Chondrocyte (in vitro differentiated cells): ENCODE measurements at places on chromosomes 16 and 17. TPM values are rescaled to one million over a fixed set of nuclear protein-coding genes. Genes with fewer than 3 reads are reported as not detected.
A peak's percentile ranks its signal among the peaks of the same experiment; 100 is the strongest.

GRCh38 chr17:19482576-19482975, 51.1 kb upstream of the SLC47A1 start:
- H3K36me3 ChIP-seq, result no peaks in the 10 kb centered on the region
- H3K4me1 ChIP-seq, result peaks cover 19% of the 10 kb centered on the region
- no peak for DNase-seq
- no peaks in the 10 kb centered on the region for H3K27me3 ChIP-seq
- H3K4me3 ChIP-seq, result no peak overlapping the region

GRCh38 chr16:89855986-89856385, 17.4 kb upstream of the TCF25 start:
- no peak overlapping the region for H3K27ac ChIP-seq
- no peak overlapping the region for H3K4me3 ChIP-seq
- H3K36me3 ChIP-seq, result no peaks in the 10 kb centered on the region
- no peaks in the 10 kb centered on the region for H3K27me3 ChIP-seq
- H3K4me1 ChIP-seq, result no peaks in the 10 kb centered on the region

DNA sequence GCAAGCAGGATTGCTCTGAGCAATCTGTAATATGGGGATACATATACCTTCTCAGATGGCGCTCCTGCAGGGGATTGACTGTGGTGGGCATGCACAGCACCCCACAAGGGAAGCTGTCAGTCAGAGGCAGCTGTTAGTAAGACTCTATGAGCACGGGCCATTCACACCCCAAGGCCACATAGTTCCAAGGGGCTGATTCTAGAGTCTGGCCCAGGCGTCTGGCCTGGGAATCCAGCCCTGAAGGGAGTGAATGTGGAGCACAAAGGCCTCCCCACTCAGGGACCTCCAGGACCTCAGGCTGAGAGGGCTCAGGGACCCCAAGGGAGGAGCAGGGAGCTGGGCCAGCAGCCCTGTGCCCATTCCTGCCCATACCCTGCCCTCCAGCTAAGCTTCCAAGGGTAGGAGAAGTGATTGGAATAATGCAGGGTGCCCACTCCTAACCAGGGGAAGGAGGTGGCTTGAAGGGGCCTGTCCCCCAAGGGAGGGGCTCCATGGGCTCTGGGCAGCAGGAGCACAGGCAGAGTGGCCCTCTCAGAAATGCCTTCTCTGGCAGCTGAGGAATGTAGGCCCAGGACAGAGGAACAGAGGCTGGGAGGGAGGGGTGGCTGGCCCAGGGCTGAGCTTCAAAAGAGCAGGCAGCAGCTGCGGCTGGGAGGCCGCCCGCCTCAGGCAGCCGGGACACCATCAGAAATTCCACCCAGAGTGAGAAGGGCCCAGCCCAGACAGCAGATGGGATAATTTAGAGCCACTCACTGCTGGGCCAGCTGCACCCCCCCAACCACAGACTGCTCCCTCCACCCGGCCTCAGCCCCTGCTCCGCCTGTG, 48.9 kb upstream of the MRPS23 start:
- no peak for DNase-seq
- no peaks in the 10 kb centered on the region for H3K27me3 ChIP-seq
- no peaks in the 10 kb centered on the region for H3K36me3 ChIP-seq
- H3K27ac ChIP-seq, result peak overlapping the region; percentile 80
- H3K4me1 ChIP-seq, result peaks cover 46% of the 10 kb centered on the region

DNA sequence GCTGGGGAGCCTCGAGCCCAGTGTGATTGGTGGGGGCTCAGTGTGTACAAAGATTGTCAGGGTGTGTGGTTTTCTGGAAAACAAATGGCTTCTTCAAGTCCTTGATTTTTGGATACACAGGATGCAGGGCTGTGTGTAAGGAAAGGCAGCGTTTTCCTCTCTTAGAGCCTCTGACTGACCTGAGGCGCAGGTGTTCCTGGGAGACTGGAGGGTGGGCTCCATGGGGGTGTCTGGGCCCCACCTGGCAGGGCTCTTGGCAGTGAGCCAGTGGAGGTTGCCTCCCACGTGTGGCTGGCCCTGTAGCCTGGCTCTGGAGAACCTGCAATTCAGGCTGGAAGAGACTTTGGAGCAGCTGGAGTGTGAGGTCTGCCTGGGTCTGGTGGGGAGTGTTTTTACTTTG, 5.0 kb downstream of the FOXK2 start:
- H3K27me3 ChIP-seq, result no peaks in the 10 kb centered on the region
- peaks cover 55% of the 10 kb centered on the region for H3K4me1 ChIP-seq
- no peak overlapping the region for H3K4me3 ChIP-seq
- peak overlapping the region; percentile 77 for H3K27ac ChIP-seq
- no peak for DNase-seq
- H3K36me3 ChIP-seq, result no peaks in the 10 kb centered on the region

- H3K27ac ChIP-seq, result no peak overlapping the region
- no peaks in the 10 kb centered on the region for H3K36me3 ChIP-seq
- no peak overlapping the region for H3K4me3 ChIP-seq
- DNase-seq, result peak; percentile 78
- no peaks in the 10 kb centered on the region for H3K27me3 ChIP-seq
These were observed 1687.5 kb downstream of the TP53TG3F start for GRCh38 chr16:35146723-35147458.

DNA sequence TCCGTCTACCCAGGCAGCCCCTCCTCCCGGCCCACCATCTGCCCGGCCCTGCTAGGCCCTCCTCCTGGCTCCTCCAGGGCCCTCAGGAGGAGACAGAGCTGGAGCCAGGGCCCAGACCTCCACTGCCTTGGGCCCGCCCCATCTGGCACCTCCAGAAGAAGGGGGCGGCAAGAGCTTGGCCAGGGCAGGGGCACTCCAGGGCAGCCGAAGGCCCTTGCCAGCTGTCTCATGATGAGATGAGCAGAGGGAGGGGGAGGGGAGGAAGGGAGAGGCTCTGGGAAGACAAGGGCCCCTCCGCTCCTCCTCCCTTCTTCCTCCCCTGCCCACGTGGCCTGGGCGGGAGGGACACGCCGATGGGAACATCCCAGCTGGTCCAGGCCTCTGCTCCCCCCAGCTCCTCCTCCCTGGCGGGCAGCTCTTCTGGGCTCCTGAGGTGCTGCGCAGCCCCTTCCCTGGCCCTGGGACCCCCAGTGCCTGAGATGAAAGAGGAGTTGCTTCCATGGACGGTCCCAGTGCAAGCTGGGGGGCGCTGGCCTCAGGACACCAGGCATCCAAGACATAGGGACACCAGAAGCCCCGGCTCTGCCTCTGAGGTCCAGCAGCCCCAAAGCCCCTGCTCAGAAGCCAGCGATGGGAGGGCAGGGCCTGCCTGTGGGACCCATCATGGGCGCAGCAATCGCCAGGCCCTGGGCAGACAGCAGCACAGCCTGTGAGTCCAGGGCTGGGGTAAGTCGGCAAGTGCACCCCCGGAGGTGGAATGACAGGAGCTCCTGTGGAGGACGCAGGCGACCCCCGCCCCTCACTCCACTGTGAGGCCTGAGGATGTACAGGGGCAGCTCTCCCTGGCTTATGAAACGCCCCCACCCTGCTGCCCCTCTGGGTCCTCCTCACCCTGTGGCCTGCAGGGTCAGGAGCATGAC, 23.6 kb upstream of the ENPP7 start:
- peaks cover 23% of the 10 kb centered on the region for H3K27me3 ChIP-seq
- H3K36me3 ChIP-seq, result no peaks in the 10 kb centered on the region
- no peak overlapping the region for H3K27ac ChIP-seq
- H3K4me1 ChIP-seq, result peaks cover 3% of the 10 kb centered on the region
- DNase-seq, result no peak

GRCh38 chr16:12513791-12514175, 289.9 kb downstream of the CPPED1 start:
- H3K36me3 ChIP-seq, result no peaks in the 10 kb centered on the region
- peaks cover 11% of the 10 kb centered on the region for H3K4me1 ChIP-seq
- H3K4me3 ChIP-seq, result no peak overlapping the region
- DNase-seq, result no peak
- H3K27ac ChIP-seq, result no peak overlapping the region

CEMP1 gene
- not detected in 3 replicates for total RNA-seq
